Stimulated activated CD8-positive, alpha-beta memory T cell treated with anti-CD3 and anti-CD28 coated beads, Interleukin-7, amount 100 ng/mL, for 24 hours (primary cell): ENCODE measurements at places on chromosomes 1 and 21.

DNA sequence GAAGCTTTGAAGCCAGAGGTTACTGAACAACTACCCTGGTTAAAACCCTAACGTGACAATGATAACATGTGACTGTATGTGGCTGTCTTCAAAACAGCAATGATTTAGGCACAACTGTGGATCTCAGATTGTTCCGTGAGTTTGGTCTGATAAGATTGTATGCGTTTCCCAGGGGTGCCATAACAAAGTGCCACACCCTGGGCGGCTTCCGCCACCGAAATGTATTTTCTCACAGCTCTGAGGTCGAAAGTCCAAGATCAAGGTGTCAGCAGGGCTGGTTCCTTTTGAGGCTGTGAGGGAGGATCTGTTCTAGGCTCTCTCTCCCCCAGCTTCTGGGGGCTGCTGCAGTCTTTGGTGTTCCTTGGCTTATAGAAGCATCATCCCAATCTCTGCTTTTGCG lies 29.5 kb upstream of the ERG start:
- DNase-seq = no peak

DNA sequence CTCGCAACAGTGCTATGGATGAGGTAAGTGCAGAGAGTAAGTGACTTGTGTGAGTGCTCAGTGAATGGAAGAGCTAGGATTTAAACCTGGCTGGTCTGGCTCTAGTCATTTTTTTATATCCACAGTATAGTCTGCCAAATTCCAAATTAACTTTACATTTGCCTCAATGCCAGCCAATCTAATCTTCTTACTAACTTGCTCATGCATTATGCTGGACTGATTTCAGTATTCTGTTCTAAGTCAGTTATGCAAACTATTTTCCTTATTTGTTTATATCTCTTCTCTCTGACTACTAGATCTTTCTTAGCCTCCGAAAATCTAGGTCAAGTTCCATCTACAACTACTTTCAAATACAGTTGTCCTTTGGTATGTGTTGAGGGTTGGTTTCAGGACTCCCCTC lies 133.3 kb downstream of the XPR1 start:
- DNase-seq = no peak

- DNase-seq = no peak
These were observed 122.9 kb downstream of the DMRTA2 start for GRCh38 chr1:50300297-50300696.

GRCh38 chr1:211797994-211798393 lies 32.6 kb downstream of the LPGAT1 start:
- DNase-seq = no peak

GRCh38 chr1:225471109-225471452 lies 43.2 kb upstream of the LBR start:
- DNase-seq = no peak

- peak; percentile 28 for DNase-seq
These were observed 55.3 kb downstream of the CDC7 start for GRCh38 chr1:91555821-91556531.

DNA sequence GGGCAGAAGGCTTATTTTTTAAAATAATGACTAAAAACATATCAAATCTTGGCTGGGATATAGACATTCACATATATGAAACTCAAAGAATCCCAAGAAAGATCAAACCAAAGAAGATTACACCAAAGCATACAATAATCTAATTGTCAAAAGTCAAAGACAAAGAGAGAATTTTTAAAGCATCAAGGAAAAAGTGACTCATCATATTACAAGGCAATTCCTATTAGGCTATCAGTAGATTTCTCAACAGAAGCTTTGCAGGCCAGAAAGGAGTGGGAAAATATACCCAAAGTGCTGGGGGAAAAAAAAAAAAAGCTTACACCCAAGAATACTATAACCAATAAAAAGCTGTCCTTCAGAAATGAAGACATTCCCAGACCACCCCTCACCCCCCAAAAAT lies 375.6 kb downstream of the BRINP2 start:
- DNase-seq = no peak

GRCh38 chr1:93740601-93741031 lies 59.0 kb upstream of the BCAR3 start:
- DNase-seq = no peak

DNA sequence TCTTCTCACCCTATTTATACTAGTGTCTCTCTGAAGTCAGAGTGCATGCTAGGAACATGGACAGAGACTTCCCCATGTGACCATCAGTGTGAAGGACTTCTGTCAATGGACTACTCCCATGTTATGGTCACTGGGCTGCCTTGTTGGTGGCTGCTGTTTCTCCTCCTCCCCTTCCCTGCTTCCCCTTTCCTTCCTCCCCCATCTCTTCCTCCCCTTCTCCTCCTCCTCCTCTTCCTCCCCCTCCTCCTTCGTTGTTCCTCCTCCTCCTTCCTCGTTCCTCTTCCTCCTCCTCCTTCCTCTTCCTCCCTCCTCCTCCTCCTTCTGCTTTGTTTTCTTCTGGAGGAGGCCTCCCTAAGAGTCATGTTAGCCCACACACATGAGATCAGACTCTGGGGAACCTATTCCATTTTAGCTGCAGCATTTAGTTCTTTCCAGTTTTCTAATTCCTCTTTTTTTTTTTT lies 35.8 kb downstream of the IER5 start:
- DNase-seq = no peak

- DNase-seq = no peak
These were observed 587.9 kb downstream of the ADGRL2 start for GRCh38 chr1:82388679-82389078.

DNA sequence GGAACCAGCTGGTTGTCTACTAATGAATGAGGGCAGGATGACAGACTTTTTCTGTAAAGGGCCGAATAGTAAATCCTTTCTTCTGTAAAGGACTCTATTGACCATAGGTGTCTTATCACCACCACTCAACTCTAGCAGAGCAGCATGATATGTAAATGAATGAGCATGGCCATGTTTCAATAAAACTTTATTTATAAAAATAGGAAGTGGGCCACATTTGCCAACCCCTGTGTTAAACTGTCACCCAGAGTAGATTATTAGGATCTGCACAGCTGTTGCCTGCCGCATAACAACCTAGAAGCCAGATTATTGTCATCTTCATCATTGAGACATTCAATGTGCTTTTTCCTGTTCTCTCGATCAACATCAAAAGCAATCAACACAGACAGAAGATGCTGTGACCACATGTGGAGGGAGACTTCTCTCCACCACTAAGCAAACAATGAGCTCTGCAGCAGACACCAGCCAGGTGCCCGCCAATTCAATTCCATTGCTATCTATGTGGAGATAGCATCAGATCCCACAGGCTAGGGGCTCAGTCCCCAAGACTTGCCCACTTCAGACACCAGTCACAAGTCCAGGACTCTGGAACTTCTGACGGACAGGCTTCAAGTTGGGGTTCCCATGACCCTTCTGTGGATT lies 6.8 kb upstream of the EFHD2 start:
- no peak for DNase-seq

- DNase-seq = no peak
These were observed 4.9 kb downstream of the RNF207 start for GRCh38 chr1:6210591-6211355.

GRCh38 chr1:6490181-6491080 lies 1.0 kb downstream of the PLEKHG5 start:
- DNase-seq = no peak

DNA sequence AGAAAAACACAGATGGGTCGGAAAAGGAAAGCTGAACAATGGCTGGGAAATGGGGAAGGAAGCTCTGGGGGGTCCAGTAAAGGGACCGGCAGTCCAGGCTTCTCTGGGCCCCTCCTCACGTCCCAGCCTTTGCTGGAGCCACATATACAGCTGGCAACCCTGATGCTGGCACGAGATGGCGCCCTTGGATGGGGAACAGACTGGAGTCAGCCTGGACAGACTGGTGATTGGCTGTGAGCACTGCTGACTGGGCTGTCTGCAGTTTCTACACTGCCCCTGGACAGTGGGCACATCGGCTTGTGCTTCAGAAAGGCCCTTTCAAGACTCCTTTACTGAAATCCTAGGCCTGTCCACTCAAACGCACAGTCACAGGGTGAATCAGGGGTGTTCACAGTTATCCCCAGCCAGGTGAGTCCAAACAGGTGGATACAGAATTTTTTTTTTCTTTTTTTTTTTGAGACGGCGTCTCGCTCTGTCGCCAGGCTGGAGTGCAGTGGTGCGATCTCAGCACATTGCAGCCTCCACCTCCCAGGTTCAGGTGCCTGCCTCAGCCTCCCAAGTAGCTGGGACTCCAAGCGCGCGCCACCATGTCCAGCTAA lies 31.1 kb upstream of the ZBTB40 start:
- DNase-seq = peak; percentile 10

DNA sequence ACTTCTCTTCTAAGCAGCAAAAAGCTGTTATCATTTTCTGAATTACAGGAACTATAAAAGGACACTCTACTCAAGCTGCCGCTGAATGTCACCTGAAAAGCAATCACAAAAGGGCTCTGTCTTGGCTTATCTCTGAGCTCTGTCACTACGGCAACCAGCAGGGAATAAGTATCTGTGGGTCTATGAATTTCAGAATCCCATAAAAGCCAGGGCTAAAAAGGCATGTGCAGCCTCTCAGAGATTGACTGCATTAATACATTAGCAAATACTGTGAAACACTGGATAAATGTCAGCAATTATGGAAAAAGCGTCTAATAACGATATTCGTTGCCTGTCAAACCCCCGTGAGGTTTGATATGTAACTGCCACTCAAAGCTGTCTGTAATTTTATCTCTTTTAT lies 210.2 kb upstream of the DMRTA2 start:
- no peak for DNase-seq

DNA sequence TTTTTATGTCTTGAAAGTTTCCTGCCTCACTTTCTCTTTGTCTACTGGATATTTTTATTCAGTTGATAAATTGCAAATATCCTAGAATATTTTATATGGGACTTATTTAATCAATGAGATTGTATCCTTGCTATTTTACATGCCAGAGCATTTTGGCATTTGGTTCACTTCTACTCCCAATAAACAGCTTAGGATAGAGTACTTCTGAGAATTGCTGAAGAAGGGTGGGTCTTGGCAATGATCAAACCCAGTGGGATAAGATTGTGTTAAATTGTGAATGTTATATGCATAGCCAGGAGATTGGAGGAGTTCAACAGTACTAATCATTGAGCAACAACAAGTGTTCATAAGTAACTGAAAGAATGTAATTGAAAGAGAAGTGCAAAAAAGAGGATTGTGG lies 60.1 kb downstream of the SDCCAG8 start:
- no peak for DNase-seq

DNA sequence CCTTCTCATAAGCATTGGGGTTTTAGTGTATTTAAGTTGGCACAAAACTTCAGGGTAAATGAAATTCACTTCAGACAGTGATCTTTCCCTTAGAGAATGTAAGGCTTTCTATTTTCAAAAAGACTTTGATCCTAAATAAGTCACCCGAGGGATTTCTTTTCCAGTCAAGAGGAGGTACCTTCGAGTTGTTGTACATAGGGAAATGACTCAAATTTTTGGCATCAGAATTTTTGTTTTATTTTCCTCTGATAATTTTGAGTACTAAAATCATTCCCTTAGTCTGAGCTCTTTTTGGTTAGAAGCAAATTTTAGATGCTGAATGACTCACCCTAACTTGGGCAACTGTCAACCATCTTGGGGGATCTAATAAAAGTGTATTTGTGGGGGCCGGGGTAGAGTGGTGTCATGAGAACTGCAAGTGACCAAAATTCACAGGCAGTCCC lies 193.9 kb downstream of the DHRS3 start:
- DNase-seq = no peak

DNA sequence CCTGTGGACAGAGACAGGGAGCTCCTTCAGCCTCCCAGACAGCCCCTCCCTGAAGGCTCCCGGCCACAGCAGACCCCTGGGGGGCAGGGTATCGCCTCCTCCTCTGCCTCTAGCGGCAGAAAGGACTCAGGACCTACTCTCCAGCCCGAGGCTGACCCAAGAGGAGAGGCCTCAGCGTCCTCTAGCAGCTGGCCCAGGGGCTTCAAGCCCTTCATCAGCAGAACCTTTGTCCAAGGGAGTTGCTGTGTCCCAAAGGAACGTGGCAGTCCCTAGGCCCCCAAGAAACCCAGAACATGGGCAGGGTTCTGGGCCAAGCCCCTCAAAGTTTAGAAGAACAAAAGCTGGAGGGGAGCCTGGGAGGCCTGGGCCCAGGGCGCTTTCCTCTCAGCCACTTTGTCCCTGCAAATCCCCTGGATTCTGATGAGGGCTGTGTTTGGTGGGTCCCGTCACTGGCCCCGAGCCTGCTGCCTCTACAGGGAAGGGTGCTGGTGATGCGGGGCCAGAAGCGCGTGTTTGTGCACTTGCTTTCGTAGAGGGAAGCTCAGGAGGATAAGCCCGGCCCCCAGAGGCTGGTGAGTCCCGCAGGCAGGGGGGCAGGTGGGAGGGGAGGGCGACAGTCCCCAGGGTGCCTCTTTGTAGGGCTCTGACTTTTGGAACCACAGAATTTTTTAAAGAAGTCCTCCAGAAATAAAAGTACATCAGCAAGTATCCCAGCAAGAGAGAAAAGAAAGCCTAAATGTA lies 13.3 kb downstream of the ITGB2 start:
- DNase-seq = no peak

GRCh38 chr1:42888013-42888633 lies 41.7 kb downstream of the ZNF691 start:
- DNase-seq = no peak

GRCh38 chr21:43034101-43034500 lies 41.5 kb downstream of the CBS start:
- DNase-seq = no peak

GRCh38 chr1:245188403-245188802 lies 33.6 kb downstream of the KIF26B start:
- no peak for DNase-seq
